ENCODE measurements at places on chromosomes 3 and 15.

- no peak for ATAC-seq
- H3K36me3 ChIP-seq, result no peaks in the 10 kb centered on the region
- no peak overlapping the region for H3K4me3 ChIP-seq
- H3K27ac ChIP-seq, result no peak overlapping the region
- H3K4me1 ChIP-seq, result no peaks in the 10 kb centered on the region
- no peaks in the 10 kb centered on the region for H3K27me3 ChIP-seq
Observed at GRCh38 chr15:48406911-48407310, 75.7 kb downstream of the DUT start.

GRCh38 chr15:40100123-40100946 is 8.3 kb downstream of the BMF start:
- no peak for ATAC-seq
- H3K27me3 ChIP-seq, result no peaks in the 10 kb centered on the region
- H3K36me3 ChIP-seq, result peaks cover 86% of the 10 kb centered on the region
- peak overlapping the region; percentile 91 for H3K27ac ChIP-seq
- peak overlapping the region; percentile 75 for H3K4me3 ChIP-seq

- no peaks in the 10 kb centered on the region for H3K27me3 ChIP-seq
- ATAC-seq, result no peak
- H3K27ac ChIP-seq, result peak overlapping the region; percentile 96
- no peak overlapping the region for H3K4me3 ChIP-seq
- peaks cover 14% of the 10 kb centered on the region for H3K36me3 ChIP-seq
Observed at GRCh38 chr15:74779162-74779648, 2.7 kb upstream of the CSK start.

DNA sequence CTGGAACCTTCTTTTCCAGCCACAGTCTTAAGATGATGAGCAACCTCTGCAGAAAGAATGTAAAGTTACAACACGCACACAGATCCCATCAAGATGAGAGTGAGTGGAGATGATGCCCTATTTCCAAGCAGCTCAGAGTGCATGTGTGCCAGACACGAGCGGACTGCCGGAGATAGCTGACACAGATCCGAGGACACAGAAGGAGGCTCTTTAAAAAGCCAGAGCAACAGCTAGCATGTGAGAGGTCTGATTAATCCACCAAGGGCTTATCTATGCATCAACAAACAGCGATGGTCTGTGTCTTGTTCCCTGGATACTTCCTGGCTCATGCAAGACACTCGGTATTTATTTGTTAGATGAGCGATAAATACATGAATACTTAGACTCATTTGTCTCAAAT is 128.6 kb upstream of the DLG1 start:
- H3K4me1 ChIP-seq, result peaks cover 15% of the 10 kb centered on the region
- H3K4me3 ChIP-seq, result no peak overlapping the region
- H3K27me3 ChIP-seq, result peaks cover 64% of the 10 kb centered on the region
- no peaks in the 10 kb centered on the region for H3K36me3 ChIP-seq
- no peak overlapping the region for H3K27ac ChIP-seq

GRCh38 chr3:46864061-46864881 is 1.0 kb upstream of the MYL3 start:
- peaks cover 11% of the 10 kb centered on the region for H3K27me3 ChIP-seq
- no peak for ATAC-seq
- H3K36me3 ChIP-seq, result no peaks in the 10 kb centered on the region
- H3K4me1 ChIP-seq, result no peaks in the 10 kb centered on the region
- no peak overlapping the region for H3K27ac ChIP-seq
